KBM-7 (cell line): ENCODE measurements at places on chromosomes 4 and X.

- no peak for DNase-seq
Measured at GRCh38 chr4:140693562-140693961, 62.6 kb downstream of the TBC1D9 start.

GRCh38 chr4:38940476-38940875 lies 72.9 kb downstream of the FAM114A1 start:
- DNase-seq: no peak

GRCh38 chr4:40827758-40828157 lies 78.0 kb downstream of the NSUN7 start:
- DNase-seq: no peak

DNA sequence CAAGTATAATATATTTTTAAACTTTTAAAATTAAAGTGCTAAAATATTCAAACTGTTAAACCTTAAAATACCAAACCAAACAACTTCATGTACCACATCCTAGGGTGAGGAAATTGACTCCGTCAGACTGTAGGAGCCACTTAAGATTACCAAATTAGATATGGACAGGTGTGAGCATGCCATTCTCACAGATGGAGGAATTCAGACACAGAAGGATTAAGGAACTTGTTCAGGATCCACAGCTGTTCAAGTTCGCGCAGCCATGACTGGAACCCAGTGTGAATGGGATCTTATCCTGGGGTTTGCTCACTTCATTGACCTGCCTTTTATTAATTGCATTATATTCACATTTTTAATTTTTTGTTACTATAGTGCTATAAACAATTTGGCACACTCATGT lies 224.9 kb upstream of the PCDH7 start:
- no peak for DNase-seq

- no peak for DNase-seq
Measured at GRCh38 chr4:6008766-6009385, 9.4 kb downstream of the C4orf50 start.

GRCh38 chr4:77021614-77022089 lies 54.1 kb downstream of the CCNI start:
- no peak for DNase-seq

- peak; percentile 52 for DNase-seq
Measured at GRCh38 chr4:97987019-97987648, 156.1 kb downstream of the STPG2 start.

GRCh38 chr4:38987491-38987890 lies 44.7 kb downstream of the TMEM156 start:
- no peak for DNase-seq

- DNase-seq: peak; percentile 1
Measured at GRCh38 chrX:3244955-3245354, 101.5 kb downstream of the MXRA5 start.

DNA sequence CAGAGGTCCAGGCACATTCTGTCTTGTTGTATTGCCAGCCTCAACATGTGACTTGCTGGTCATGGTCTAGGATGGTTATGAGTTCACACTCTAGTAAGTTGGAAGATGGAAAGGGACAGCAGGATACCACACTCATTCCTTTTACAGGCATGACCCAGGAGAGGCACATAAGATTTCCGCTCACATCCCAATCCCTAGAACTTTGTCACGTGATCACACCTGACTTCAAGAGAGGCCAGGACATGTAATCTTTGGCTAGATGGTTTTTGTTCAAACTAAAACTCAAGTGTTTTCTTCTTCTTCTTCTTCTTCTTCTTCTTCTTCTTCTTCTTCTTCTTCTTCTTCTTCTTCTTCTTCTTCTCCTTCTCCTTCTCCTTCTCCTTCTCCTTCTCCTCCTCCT lies 53.4 kb upstream of the ARX start:
- no peak for DNase-seq

DNA sequence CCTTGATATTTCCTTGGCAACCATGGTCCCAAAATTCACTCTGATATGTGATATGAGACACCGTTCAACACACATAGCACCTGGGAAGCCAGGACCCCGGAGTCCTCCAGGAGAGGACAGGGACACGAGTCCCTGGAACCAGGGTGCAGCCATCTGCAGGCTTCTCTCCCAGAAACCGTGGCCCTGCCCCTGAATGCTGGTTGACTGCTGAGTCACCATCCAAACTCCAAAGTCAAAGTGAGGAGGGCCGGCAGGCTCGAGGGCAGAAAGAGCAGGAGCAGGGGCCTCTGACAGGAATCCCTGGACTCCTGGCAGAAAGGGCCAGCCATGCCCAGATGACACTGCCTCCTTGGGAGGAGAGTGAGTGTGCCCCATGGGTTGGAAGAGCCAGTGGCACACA lies 6.9 kb upstream of the PNMA6A start:
- no peak for DNase-seq

DNA sequence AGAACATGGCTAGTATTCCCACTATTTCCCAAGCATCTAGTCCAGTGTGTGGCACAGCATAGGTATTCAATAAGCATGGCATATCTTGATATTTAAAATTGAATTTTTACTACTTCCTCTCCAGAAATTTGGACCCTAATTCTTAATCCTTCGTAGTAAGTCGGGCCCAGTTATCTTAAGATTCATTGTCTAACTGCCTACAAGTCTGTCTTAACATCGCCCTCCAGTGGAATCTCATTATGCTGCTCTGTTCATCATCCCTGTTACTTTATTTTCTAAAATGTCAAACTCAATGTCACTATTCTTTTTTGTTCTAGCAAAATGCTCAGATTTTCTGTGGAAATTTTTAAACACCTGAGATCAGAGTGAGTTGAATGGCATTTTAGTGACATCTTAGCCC lies 606.2 kb downstream of the KLHL13 start:
- peak; percentile 7 for DNase-seq

GRCh38 chr4:5969777-5970176 lies 48.5 kb downstream of the C4orf50 start:
- DNase-seq: no peak

DNA sequence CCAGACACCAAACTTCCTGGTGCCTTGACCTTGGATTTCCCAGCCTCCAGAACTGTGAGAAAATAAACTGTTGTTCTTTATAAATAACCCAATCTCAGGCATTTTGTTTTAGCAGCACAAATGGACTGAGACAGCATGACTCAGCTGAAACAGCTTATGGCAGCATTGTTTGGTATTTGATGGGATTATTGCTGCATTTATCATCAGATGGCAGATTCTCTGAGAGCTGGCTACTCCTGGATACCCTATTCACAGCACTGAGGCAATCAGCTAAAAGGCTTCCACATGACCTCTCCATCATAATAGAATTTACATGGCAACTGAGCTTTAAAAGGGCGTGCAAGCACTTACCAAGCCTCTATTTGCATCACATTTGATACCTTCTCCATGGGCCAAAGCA lies 623.1 kb upstream of the CPEB2 start:
- DNase-seq: no peak

DNA sequence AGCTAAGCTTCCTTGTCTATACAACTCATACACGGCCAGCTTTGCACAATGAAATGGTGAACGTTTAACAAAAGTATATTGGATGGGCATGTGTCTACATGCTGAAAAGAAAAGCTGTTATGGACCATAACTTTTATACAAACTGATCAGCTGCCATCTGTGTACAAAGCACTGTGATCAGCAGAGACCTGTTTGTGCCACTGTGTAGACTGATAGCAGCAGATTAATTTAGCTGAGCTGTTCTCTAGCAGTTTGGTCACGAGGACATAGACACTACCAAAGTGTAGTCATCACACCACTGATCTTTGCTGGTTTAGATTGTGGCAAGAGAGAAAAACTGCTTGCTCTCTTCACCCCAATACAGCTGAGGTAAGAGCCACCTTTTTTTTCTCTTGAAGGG lies 124.5 kb downstream of the RAPGEF2 start:
- no peak for DNase-seq

- DNase-seq: peak; percentile 74
Measured at GRCh38 chr4:122003335-122003734, 51.5 kb upstream of the TRPC3 start.

- DNase-seq: peak; percentile 11
Measured at GRCh38 chrX:64842492-64842891, 133.8 kb downstream of the ZC4H2 start.

DNA sequence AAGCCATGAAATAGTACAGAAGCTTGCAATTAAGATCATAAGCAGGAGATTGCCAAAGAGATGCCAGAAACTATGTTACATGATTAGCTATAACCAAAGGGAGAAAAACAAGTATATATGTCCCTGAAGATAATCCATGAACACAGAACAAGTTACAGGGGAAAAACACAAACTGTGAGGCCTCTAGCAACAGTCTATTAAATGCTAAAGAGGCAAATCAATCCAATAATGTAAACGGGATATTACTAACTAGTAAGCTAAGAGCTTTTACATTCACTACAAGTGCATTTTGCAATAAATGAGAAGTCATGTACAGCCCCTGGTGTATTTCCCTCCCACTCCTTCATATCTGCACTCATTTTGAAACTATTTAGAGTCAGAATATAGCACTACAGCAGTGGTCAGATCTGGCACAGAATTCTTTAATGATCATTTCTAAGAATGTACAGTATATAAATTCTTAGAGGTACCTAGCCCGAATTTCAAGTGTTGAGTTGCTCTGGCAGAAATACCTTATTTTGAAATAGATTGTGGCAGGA lies 449.8 kb upstream of the SMIM31 start:
- DNase-seq: no peak

DNA sequence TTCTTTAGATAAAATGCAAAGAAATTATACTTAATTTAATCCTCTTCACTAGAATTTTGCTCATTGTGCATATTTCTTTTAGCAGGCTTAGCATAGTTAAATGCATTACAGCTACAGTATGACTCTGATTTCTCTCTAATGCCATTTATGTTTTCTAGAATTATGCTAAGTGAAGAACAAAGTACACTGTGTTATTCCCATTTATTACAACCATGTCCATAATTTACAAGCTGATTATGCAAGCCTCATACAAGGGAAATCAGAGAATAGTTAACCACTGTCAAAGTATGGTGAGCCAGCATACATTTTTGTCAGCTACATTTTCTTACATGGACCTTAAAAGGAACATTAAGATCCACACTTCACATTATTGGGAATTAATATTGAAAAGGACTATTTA lies 99.1 kb downstream of the MAB21L2 start:
- no peak for DNase-seq

DNA sequence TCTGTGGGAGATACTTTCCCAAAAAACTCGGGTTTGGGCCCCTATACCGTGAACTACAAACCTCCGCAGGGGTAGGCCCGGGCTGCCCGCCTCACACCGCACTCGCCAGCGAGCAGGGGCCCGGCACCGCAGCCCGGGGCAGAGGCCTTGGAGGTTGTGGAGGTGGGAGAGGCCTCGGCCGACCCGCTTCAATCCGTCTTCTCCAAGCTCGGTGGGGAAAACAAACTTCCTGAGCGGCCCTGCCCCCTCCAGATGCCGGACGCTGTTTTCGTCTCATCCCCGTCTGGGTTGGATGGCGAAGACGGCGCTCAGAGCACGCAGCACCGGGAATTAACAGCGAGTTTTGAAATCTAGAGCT lies 442 bp upstream of the MCUB start:
- DNase-seq: no peak

DNA sequence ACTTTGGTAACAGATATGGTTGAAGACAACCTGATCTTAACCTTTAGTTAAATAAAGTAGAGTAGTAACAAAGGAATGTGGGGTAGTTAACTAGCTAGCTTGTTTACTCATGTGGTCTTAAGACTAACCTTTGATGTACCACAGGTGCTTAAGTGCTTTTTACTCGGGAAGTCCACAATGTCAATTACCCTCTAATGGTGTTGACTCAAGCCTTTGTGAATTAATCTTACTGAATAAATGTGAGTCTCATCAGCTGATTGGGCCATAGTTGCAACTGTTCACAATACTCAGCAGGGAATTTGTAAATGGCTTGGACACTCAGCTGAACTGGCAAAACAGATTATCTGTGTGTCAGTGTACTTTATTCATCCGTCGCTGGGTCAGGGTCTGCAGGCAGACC lies 119.0 kb upstream of the UGT8 start:
- no peak for DNase-seq
